ENCODE measurements at places on chromosomes 3 and 15.

GRCh38 chr3:113589971-113590370, 57.6 kb downstream of the SIDT1 start:
- no peak for DNase-seq

DNA sequence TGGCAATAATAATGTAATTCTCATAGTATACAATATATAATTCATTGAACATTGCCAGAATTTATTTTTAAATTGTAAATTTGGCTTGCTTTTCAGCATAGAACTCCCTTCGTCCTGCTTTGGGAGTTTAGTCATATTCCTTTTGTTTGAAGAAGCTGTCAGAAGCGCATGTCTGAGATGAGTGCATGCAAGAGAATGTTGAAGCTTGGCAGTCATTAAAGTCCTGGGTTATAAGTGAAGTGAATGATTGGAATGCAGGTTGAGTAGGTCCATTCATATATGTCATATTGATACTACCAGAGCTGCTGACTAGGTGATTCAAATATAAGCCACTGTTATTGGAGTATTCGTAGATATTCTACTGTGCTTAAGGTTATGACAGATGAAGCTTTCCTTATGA, 243.6 kb upstream of the MDFIC2 start:
- DNase-seq = no peak

DNA sequence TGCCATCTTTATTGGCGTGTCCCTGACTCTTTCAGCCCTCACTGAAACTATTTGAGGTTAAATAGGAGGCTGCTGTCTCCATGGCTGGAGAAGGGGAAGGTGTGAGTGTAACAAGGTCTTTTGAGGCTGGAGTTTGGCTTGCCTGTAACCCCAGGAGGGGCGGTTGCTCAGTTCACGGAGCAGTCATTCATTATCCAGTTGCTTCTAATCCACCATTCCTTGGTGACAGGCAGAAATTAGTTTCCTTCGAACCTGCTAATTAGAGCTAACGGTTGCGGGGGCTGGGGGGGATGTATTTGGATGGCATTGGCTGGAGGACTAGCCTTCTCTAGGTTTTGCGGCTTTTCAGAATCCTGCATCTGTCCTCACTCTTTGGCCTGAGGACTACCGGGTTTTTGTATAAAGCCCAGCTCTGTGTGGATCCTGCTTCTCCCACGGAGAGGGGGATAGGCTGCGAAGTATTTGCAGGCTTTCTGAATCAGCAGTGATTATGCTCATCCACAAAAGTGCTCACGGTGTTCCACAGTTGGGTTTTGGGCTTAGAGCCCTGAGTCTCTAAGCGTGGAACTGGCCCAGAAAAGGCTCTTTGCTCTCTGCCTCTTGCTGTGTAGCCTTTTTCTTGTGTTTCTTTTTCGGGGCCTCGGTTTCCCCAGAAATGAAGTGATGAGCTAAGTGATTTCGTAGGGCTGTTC, 18.6 kb downstream of the FGD5 start:
- DNase-seq = no peak

DNA sequence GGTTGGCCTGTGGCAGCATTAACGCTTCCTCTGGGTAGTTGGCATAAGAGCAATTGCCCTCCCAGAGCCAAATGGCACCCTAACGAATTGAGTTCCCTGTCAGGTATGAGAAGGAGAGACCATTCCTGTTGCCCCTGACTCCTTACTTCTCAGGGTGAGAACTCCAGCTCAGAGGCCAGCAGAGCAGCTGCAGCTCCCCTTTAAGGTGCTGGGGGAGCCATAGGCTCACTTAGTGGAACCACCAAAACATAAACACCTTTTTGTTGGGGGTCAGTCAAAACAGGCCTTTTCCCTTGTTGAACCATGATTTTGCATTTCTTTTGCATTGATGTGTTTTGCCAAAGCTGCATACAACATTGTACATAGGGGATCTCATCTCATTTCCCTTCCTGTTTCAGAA, 28.1 kb upstream of the LHFPL4 start:
- no peak for DNase-seq

- DNase-seq = no peak
These were observed 27.1 kb upstream of the MAP3K13 start for GRCh38 chr3:185335799-185336198.

DNA sequence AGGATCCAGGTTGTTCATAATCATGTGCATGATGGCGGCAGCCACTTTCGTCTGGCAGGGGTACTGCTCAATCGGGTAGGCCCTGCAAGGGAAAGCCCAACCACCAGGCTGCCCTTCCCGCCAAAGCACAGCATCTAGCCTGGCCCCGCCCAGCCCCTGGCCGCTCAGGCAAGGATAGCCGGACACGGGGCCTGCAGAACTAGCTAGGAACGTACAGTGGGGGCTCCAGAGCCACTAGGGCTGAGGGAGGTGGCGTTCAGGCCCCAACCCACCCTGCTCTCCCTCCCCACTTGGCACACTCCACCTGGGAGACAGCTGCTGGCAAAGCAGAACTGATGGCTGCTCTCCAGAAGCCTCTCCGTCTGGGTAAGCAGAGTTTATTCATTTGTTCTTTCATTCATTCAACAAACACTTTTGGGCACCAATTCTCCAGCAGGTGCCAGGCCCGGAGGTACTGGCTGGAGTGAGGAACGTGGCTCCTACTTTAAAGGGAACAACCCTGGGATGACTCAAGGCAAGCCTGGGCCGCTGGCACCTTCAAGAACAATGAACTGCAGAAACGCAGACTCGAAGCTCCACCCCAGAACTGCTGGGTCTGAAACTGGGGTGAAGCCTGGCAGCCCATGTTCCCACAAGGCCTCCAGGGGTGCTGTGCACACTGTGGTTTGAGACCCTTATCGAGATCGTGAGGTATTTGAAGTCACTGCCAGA, 7.8 kb downstream of the UROC1 start:
- DNase-seq = no peak

DNA sequence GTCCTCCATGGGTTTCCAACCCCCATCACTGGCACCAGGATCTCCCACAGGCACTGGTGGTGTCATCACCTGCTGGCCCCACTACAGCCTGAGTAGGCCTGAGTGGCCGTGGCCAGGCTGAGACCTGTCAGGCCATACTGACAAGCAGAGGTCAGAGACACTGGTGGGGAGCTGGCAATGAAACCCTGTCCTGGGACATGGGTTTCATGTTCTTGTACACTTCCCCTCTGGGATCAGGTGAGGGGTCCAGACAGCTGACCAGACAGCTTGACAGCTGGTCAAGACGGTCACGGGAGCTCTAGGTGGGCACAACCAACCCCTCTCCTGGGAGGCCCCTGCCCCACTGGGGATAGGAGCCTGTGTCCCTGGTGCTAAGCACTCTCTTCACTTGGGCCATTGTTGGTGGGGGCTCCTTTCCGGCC, 13.1 kb downstream of the ZBTB47 start:
- DNase-seq = no peak

GRCh38 chr3:59879031-59879581, 829.3 kb upstream of the CFAP20DC start:
- DNase-seq = no peak

- no peak for DNase-seq
These were observed 284.1 kb upstream of the LRRFIP2 start for GRCh38 chr3:37458162-37459120.

DNA sequence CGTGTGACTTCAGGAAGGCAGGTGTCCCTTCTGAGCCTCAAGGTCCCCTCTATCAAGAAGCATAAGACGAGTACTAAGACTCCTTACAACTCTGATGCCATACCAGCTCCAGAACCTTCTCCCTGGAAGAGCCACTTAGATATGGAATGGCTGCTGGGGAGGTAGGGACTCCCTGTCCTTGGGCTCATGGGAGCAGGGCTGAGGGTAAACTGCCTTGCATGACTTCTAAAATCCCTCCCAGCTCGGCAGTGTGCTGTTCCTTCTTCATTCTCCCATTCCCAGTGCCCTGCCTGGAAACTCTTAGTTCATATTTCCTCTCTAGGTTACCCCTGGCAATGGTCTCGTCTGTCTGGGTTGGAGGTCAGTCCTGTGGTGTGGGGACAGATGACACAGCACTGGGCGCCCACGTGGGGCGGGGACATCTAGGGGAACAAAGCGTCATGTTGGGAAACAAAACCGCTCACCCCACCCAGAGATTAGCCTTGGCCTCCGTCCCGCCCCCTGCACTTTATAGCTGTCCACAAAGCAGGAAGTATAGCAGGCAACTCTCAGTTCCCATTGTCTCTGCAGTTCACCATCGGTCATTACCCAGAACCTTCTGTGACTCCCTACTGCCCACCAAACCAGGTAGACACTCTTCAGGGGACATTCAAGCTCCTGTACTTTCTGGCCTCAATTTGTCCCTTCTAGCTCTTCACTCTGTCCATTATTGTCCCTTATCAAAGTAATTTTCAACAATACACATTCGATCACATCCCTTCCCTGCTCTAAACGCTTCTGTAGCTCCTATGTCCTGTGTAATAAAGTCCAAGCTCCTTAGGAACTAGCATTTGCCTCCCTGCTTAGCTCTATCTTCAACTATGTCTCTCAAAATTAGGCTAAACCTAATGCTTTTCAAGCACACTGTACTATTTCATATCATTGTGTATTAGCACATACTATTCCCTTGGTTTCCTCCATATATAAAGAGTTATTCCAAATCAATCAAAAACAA, 73.8 kb downstream of the IQSEC1 start:
- DNase-seq = no peak

DNA sequence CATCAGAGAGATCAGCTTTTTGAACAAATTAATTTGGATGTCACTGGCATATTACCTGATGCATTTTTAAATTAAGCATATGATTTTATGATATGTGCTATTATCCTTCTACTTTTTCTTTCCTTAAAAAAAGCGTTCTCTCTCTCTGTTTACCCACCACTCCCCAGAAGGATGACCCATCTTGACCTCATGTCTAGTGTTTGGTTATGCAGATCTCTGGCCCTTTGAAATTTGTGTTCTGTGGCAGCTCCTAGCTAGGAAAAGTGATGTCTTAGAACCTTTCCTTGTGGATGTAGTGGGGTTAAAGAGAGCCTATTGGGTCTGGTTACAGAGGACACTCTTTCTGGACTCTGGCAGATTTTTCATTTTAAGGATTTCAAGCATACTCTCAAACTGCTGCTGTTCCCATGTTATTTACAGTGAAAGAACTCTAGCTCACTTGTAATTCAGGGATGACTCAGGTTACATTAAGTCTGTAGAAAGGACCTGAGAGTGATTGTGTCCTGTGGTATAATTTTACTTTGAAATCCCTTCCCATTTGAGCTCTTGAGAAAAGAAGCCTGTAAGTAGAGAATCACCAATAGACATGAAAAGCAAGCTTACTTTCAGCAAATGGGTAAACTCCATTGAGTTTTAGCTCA, 23.8 kb downstream of the ARHGEF26 start:
- DNase-seq = no peak

- no peak for DNase-seq
These were observed 111.6 kb downstream of the TPRA1 start for GRCh38 chr3:127478922-127479321.

DNA sequence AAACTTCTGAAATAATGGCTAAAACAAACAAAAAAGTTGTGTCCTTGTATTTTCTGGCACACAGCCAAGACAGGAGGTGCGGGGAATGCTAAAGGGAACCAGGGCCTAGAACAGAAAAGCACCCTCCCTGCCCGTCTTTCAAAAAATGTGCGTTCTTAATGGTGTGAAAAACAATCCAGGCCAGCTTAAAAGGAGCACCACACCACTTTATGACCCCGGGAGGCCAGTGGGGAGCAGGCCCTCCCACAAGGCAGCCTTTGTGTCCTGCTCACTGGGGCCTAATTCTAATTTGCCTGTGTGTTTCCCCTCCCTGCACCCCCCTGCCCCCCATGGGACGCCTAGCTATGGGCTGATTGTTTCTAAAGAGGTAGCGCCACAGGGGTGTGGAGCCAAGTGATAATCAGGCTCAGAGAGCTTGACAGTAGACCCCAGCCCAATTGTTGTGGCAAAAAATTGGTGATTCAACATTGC, 181.4 kb downstream of the GREM1 start:
- no peak for DNase-seq

GRCh38 chr15:100190675-100191074, 151.1 kb downstream of the ADAMTS17 start:
- no peak for DNase-seq

DNA sequence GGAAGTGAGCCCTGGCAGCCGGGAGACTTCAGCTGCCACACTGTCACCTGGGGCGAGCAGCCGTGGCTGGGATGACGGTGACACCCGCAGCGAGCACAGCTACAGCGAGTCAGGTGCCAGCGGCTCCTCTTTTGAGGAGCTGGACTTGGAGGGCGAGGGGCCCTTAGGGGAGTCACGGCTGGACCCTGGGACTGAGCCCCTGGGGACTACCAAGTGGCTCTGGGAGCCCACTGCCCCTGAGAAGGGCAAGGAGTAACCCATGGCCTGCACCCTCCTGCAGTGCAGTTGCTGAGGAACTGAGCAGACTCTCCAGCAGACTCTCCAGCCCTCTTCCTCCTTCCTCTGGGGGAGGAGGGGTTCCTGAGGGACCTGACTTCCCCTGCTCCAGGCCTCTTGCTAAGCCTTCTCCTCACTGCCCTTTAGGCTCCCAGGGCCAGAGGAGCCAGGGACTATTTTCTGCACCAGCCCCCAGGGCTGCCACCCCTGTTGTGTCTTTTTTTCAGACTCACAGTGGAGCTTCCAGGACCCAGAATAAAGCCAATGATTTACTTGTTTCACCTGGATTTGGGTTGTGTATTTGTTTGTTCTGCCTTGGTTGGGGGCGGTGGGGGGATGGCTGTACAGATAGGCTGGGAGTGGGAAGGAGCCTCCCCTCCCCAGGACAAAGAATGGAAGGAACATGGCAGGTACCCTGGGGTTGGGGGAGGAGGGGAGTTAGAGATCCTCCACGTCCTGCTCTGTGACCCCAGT, 2.9 kb upstream of the GRM2 start:
- no peak for DNase-seq

GRCh38 chr3:8635631-8636030, 9.0 kb downstream of the SSUH2 start:
- DNase-seq = no peak

DNA sequence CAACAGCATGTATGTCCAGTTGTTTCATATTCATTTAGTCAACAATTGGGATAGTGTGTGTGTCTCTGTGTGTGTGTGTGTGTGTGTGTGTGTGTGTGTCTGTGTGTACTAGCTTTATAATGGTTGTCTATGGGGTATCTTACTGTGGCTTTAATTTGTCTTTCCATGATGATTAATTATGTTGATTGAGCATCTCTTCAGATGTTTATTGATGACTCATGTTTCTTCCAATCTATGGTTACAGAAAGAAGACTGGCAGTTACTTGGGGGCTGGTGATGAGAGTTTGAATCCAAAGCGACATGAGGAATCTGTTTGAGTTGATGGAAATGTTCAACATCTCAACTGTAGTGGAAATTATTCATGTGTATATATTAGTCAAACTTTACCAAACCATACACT, 440.1 kb downstream of the ZNF385D start:
- DNase-seq = no peak

DNA sequence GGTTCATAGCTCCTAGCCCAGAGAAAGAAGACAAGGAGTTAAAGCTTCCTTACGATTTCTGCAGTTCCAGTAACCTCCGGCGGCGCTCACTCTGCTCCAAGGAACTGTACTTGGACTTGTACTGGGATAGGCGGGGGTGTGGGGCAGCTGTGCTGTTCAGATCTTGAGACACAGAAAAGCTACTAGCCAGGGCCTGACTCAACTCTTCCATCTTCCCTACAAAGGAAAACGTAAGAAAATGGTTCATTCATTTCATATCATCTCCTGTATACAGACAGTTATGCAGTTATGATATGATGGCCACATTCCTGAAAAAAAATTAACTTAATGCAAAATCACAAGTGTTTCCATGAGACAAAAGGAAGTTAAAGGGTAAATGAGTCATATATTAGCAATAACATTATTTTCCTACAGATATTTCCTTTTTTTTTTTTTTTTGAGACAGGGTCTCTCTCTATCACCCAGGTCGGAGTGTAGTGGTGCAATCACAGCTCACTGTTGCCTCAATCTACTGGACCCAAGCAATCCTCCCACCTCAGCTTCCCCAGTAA, 4.6 kb downstream of the SNUPN start:
- no peak for DNase-seq
